ENCODE measurements at places on chromosomes 4 and X. TPM values are rescaled to one million over a fixed set of nuclear protein-coding genes. Genes with fewer than 3 reads are reported as not detected.

The AFP gene
- total RNA-seq: 0.22 TPM

The PLS3 gene
- 112 TPM for total RNA-seq

The TEX13D gene
- not detected for total RNA-seq

DNA sequence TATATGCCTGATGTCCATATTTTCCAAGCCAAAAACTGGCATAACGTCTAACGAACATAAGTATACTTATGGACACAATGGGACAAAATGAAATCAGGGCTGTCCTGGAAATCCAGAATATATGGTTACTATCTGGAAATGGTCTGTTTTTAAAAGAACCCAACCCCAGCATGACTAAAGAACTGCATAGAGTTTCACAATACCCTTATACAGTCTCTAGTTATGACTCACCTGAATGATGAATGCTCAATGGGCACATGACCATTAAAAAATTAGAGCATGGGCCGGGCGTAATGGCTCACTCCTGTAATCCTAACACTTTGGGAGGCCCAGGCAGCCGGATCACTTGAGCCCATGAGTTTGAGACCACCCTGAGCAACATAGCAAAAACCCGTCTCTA lies 31.8 kb downstream of the AMMECR1 start:
- peak; percentile 41 for DNase-seq

DNA sequence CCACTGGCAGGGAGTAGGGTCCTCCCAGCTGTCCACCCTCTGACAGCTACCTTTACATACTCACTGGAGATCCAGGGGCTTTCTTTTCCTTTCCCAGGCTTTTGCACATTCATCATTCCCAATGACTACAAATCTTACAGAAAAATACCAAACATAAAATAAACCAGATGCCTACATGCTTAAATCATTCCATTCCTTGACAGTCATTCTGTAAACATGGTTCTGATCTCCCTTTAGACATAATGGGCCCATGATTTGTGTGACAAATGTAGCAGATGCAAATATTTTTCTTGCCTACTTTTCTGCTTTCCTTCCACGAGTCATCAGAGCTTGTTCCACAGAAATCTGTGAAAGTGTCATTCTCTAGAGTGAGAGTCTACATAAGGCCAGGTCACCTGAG lies 207.0 kb downstream of the IDS start:
- DNase-seq: no peak

- no peak for DNase-seq
Measured at GRCh38 chrX:45137531-45137930, 63.1 kb downstream of the DIPK2B start.

DNA sequence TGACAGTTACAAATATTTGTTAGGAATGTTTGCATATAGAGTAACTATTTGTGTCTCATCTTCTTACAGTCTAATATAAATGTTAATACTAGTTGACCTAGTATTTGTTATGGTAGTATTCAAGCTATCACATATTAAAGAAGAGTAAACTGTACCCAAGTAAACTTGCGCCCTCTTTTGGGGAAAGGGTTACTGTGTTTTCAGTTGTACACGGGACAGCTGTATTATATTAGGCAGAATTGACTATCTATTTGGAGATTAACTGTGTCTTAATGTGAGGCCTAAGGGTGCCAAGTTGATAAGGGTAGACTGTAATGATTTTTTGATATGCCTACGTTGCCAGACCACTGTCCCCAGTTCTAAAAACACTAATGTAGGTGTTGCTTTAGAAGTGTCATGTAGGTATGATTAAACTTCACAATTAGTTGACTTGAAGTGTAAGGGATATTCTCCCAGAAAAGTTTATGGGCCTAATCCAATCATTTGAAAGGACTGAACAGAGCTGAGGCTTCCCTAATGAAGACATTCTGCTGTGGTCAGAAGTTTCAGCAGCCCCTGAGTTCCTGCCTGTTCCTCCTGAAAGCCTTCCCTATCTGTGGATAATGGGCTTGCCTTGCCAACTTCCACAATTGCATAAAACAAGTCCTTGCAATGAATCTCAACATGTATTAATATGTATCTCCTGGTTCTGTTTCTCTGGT lies 172.8 kb upstream of the CXCL13 start:
- DNase-seq: no peak

DNA sequence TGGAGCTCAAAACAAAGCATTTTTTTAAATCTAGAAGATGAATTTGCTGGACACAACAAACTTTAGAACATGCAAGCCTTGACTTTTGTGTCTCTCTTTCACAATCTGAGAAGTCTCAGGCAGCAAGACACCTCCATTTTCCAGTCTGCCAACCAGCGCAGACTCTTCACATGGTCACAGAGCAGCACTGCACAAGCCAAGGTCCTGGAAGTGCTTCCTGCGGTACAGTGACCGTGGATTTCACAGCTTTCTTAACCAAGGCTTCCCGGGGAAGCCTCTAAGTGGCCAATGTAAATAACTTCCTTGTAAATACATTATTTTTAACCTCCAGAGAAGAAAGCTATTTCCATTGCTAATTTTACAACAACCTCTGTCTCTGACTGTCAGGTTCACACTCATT lies 31.2 kb downstream of the ZNF827 start:
- no peak for DNase-seq

- DNase-seq: no peak
Measured at GRCh38 chr4:52665592-52665991, 6.5 kb upstream of the USP46 start.

- DNase-seq: no peak
Measured at GRCh38 chrX:145654486-145654885, 163.1 kb upstream of the SLITRK2 start.

GRCh38 chrX:14039344-14039743 lies 9.7 kb upstream of the GEMIN8 start:
- DNase-seq: no peak

Measured in MG63 (cell line).